ENCODE measurements at places on chromosomes 7 and 10.

DNA sequence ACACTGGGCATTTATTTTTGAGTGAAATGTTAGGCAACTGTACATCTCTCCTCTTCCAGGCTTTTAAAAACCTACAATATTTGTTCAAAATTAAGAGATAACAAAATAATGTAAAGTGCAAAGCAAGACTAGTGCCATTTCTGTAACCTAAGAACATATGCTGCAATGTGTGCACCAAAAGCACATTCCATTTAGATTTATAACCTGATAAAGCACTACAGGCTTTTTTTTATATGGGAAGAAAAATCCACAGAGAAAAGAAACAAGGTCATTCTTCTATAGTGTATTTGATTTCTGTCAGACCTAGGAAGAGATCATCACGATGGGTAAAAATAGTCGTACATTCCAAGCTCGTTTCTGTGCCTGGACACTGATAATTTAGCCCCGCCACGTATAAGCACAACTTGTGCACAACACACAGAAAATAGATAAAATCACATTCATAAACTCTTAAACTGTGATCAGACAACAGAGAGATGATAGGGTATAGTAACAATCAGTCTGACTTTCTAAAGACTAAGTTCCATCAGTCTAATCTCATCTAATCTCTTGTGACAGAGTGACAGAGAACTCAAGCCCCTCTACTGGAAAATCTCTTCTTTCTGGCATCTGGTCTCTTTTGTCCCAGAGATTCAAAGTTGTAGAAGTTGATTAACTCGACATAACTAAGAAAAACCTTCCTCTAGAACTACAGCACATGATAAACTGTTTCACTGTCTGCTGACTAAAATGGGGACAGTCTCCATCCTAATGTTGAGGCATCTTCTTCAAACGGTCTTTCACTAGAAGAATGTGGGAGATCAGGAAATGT is 6.7 kb downstream of the LAMB1 start:
- no peak for DNase-seq

DNA sequence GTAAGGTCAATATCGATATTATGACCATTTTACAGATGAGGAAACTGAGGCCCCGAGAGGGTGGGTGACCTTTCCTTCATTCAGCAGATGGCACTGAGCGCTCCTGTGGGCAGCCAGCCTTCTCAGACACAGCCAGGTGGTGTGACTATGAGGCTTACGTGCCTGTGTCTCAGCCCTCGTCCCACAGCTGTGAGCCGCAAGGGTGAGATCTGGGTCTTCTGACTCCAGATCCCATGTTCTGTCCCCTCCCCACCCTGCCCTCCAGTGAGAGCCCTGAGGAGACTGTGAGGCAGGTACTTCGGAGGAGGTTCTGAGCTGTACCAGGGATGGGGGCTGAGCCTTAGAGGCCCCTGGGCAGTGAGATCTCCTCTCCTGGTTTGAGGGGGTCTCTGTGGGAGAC is 613.8 kb upstream of the FOXK1 start:
- DNase-seq: no peak

- DNase-seq: no peak
These were observed 74.4 kb downstream of the GLCCI1 start for GRCh38 chr7:8042796-8043535.

GRCh38 chr7:77691892-77692491 is 4.3 kb upstream of the RSBN1L start:
- DNase-seq: no peak

DNA sequence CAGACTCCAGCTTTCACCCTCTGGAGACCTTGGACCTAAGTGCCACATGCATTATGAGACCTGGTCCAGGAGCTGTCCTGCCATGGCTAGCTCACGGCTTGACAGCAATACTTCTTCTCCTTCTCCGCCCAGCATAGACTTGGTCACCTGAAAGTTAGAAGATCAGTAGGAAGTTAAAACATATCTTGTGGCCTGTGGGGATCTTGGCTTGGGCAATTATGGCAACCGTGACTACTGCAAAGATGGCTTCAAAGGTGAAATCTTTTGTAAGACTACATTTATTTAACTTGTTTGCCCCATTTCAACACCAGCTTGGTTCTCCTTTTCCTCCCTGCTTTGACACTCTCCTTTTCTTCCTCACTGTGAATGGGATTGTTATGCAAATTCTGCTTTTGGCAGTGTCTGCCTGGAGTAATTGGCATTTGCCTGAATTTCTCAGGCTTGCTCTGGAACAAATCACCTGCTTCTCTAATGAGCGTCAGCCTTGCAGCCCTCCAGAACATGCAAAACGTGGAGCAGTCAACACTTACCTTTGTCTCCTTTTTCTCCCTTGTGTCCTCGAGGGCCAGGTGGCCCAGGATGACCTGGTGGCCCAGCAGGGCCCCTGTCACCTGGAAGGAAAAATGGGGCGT is 53.4 kb downstream of the COL17A1 start:
- no peak for DNase-seq

DNA sequence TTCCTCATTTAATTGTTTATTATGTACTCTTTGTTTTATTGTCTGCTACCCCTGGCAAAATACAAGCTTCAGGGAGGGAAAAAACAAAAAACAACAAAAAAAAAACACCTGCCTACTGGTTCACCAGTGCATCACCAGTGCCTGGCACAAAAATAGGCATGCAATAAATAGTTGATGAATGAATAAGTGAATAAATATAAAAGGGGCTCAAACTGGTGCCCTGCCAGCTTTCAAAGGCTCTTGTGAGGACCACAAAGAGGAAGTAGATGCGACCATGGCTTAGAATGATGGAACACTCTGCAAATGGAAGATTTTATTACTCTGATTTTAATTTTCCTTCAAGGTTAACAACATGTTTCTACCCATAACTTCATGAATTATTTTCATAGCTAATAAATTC is 213.0 kb upstream of the INHBA start:
- DNase-seq: no peak

DNA sequence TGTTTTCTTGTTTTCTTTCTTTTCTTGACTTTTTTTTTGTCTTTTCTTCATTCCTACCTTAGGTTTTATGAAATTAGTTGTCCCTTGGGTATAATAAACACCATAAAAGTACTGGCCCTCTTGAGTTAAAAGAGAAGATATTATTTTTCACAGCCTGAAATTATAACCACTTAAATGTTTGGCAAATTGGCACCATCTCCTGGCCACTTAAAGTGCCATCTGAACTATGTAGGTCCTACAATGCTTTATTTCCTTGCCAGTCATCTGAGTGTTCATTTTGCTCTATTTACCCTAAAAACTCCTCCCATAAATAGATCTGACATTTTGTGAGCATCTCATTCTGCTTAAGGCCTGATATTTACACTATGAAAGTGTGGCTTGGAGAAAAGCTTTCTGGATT is 98.9 kb upstream of the PRKCQ start:
- DNase-seq: no peak

DNA sequence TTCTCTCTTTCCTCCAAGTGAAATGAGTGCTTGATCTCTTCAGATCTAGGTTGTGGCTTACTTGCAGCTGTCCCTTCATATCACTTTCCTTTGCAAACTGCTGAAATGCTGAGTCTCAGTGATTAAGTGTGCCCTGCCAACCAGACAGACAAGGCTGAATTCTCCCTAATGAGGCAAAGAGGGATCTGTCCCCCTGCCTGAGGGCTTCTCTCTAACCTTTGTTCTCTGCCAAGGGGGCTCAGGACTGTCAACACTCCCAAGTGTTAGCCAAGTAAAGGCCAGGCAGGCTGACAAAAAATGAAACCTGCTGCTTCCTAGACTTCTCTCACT is at the start of gene MSS51:
Gene MSS51 (minus strand): TSS at position 24 of the 330 bp plus-strand sequence. CDS start 5,277 bp downstream, outside the sequence.
- no peak for DNase-seq

- DNase-seq: no peak
These were observed 177.5 kb downstream of the DNAJB6 start for GRCh38 chr7:157514306-157514705.

DNA sequence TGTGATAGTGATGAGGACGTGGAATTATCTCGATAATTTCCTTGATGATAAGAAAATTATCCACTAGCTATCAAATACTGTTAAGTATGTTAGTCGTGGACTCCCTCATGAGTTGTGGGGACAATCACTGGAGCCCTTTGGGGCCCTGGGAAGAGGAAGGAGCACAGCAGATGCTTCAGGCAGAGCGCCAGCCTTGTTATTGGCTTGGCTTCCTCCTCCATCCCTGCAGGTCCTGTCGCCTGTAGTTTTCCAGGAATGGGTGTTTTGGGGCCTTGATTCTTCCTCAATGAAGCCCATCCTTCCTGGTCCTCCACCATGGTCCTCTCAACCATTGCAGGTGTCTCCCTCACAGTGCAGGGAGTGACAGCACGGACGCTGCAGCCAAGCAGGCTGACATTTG is 32.5 kb upstream of the ZNF32 start:
- DNase-seq: no peak
